Cardiac septum (tissue), 1 donor: ENCODE measurements at places on chromosomes 4 and X. TPM values are rescaled to one million over a fixed set of nuclear protein-coding genes. Genes with fewer than 3 reads are reported as not detected.

Gene PABPC4L
- 0.89 TPM for total RNA-seq

Gene AWAT2
- total RNA-seq, result not detected

Gene SLC34A2
- 0.19 TPM for total RNA-seq

Gene SYN1
- total RNA-seq, result 12.1 TPM

Gene IGBP1
- total RNA-seq, result 31.2 TPM

Gene TLR6
- total RNA-seq, result 1.2 TPM

Gene GABRB1
- 10.7 TPM for total RNA-seq

Gene PKD2
- 25.1 TPM for total RNA-seq

Gene PCDH18
- total RNA-seq, result 4.9 TPM

Gene RAB41
- total RNA-seq, result not detected

- DNase-seq, result no peak
These were observed 232.9 kb upstream of the F9 start for GRCh38 chrX:139297638-139298037.

DNA sequence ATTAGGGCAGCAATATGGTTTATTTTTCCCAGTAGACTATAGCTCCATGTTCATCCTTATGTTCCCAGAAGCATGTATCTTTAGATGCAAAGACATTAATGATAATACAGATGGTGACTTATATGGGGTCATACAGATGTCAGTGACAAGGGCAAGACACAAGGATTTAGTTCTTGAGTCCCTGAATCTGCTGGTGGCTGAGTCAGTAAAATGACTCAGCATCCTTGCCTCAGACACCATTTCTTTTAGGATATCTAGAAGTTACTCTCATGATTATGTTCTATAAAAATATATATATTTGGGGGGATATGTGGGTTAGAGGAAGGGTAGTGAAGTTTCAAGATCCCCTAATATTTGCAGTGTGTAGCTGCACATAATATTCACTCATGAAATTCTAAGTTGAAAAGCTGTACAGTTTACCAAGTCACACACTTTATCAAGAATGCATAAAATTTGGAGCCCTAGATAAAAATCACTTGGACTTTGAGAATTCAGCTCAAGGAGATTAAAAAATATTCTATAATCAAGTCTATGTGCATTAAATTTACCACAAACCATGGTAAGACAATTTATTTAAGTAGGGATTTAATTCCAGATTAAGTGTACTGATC is 101.9 kb downstream of the LNX1 start:
- DNase-seq, result no peak

- DNase-seq, result no peak
These were observed 17.8 kb downstream of the TMPRSS11E start for GRCh38 chr4:68465058-68465457.

- DNase-seq, result no peak
These were observed 7.3 kb downstream of the PITX2 start for GRCh38 chr4:110615353-110616237.

- no peak for DNase-seq
These were observed 18.5 kb downstream of the TAB3 start for GRCh38 chrX:30870572-30870971.

DNA sequence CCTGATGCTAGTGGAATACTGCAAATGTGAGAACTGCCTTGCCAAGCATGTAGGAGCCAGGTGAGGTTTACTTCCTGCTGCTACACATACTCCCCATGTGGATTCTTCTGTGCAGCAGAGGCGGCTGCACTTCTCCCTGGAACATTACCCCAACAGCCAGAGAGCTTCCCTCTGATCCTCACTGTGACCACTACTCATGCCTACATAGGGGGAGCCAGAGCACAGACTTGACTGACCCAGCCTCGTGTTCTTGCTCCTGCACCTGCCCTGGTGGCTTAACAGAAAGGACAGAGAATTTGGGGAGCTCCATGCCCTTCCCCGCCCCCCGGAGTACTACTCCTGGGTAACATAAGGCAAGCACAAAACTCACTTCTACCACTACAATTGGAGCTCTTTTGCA is 38.4 kb downstream of the UGT2A2 start:
- no peak for DNase-seq

GRCh38 chrX:132843363-132843762 is 115.1 kb downstream of the HS6ST2 start:
- DNase-seq, result no peak

DNA sequence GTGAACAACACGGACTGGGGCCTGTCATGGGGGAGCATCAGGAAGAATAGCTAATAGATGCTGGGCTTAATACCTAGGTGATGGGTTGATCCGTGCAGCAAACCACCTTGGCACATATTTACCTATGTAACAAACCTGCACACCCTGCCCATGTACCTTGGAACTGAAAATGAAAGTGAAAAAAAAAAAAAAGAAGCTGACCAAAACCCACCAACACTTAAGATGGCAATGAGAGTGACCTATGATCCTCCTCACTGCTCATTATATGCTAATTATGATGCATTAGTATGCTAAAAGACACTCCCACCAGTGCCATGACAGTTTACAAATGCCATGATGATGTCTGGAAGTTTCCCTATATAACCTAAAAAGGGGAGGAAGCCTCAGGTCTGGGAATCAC is 503.2 kb upstream of the CTSO start:
- DNase-seq, result no peak

- DNase-seq, result no peak
These were observed 38.4 kb downstream of the GPRIN3 start for GRCh38 chr4:89269121-89269666.

GRCh38 chrX:72128881-72129280 is 2.8 kb downstream of the RTL5 start:
- DNase-seq, result no peak

GRCh38 chrX:24085101-24085500 is 30.3 kb downstream of the EIF2S3 start:
- no peak for DNase-seq
